ENCODE measurements at places on chromosomes 7 and 10.

DNA sequence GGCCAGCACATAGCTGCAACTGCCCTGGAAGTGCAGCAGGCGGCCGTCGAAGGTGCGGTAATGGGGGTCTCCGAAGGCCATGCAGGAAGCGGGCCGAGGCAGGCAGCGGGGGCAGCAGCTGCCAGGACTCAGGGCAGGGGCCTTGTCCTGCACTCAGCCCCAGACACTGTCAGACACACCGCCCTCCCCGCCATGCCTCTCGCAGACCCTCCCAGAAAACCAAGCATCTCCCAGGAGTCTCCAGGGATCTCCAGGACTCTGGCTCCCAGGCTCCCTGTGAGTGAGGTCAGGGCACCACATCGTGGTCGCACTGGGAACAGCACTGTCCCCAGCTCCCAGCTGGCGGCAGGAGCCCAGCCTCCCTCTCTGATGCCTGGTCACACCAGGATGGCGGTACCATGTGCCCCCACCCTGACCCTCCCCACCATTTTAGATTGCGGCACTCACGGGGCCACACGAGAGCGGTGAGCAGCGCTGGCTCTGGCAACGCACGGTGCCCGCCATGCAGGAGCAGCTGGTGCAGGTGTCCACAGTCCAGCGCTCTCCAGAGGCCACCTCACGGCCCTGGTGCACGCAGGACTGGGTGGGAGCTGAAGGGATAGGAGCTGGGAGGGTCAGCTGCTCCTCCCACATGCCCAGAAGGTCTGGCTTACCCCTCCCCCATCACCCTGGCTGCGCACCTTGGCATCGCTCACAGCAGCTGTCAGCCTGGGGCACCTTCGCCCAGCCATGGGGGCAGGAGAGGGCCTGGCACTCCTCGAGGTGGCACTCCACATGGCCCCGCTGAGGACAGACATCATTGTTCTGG, 17.5 kb downstream of the ATP6V1F start:
- DNase-seq, result peak; percentile 59

DNA sequence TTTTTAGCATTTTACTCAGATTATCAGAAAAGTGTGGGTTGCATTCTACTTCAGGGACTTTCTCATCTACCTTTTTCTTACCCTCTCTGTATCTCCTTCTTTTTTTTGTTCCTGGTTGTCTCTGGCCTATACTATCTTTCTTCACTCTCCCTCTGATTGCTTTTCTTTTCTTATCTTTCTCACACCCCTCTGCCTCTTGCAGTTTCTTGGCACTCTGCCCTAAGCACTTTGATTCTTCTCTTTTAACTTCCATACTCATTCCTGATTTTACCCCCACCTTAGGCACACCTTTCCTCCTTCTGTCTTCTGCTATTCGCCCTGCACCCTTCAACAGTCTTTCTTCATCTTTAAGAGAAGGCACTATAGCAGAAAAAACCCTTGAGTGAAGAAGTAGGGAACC, 92.8 kb upstream of the HPS1 start:
- DNase-seq, result no peak

DNA sequence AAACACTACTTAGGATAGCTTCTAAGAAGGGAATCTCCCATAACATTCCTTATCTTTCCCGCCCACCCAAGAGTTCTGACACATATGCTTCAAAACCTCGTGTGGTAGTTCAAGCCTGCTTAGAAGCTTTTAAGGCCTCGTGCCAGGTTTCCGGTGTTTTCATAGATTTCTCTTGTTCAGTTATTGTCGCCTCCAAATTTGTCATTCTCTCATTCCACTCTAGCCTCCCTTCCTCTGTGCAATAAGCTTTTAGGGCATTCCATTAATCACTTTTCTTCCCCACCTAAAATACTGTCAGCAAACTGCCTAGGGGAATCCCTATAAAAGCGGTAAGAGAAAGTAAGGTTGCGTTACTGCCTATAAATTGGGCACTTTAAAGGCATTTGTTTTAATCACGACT, 718 bp upstream of the BPGM start:
- peak; percentile 36 for DNase-seq

DNA sequence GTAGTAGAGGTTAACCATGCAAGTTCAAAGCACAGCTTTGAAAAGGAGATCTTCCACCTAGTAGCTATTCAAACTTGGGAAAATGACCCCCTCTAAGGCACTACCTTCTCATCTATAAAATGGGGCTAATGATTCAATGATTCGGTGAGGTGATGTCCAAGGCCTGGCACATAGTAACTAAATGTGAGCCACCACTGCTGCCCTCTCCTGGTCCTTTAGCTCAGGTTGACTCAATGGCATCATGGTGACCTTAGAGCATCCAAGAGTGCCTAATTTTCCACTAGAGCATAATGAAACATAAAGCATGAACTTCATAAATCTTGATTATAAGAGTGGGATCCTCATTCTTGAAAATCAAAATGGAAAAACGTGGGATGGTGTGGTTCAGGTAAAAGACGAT, 16.3 kb upstream of the PLCE1 start:
- no peak for DNase-seq

DNA sequence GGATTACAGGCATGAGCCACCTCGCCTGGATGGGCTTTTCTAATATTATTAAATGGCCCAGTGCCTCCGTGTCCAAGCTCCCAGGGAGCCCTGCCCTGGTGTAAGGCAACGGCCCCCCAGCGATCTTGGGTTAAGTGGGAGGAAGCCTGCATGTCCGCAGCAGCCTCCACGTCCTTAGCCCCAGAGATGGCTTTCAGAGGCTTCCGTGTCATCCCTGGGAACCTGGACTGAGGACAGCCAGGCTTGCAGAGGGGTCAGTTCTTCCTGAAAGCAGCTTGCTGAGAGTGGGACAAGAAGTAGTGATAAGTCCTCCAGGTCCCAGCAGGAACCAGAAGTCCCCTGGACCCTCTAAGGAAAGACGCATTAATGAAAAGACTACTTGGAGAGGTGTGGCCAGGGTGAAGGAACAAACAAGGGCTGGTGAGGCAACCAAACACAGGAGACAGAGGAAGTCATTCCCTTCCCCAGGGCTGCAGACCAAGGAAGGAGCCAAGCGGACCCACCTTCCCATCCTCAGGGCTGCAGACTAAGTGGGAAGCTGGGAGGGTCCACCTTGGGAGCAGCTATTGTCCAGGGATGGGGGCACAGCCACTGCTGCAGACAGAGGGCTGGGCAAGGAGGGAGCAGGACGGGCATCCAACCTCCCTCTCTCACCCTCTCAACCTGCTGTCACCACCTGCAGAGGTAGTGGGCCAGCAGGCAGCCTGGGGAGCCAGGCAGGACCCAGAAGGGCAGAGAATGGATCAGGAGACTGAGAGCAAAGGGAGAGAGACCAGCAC, 13.0 kb upstream of the INSIG1 start:
- DNase-seq, result no peak

DNA sequence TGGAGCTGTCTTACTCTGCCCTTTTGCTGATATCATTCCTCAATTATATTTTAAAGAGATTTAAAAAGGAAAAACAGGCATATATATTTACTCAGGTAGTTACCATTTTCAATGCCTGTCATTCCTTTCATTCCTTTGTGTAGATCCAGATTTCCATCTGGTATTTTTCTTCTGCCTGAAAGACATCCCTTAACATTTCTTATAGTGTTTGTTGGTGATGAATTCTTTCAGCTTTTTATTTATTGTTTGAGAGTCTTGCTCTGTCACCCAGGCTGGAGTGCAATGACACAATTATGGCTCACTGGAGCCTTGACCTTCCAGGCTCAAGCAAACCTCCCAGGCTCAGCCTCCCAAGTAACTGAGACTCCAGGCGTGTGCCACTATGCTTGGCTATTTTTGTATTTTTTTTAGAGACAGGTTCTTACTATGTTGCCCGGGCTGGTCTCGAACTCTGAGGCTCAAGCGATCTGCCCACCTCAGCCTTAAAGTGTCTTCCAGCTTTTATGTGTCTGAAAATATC, 5.6 kb upstream of the POM121 start:
- DNase-seq, result no peak

- no peak for DNase-seq
Measured at GRCh38 chr10:43048301-43049051, 28.4 kb upstream of the RET start.

GRCh38 chr7:13990319-13990983, 985 bp upstream of the ETV1 start:
- peak; percentile 85 for DNase-seq

DNA sequence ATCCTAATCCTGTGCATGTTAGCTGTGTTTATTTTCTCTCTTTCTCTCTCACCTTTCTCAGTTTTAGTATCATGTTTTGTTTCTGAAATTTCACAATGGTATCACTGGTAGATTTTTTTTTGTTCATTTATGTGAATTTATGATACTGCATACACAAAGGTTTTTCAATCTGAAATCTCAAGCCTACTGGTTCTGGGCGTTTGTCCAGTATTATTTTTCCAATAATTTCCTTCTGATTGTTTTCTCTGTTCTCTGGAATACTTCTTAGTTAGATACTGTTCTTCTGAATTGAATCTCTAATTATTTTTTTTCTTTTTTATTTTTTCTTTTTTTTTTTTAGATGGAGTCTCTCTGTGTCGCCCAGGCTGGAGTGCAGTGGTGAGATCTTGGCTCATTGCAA, 96.2 kb upstream of the TMEM72 start:
- no peak for DNase-seq

DNA sequence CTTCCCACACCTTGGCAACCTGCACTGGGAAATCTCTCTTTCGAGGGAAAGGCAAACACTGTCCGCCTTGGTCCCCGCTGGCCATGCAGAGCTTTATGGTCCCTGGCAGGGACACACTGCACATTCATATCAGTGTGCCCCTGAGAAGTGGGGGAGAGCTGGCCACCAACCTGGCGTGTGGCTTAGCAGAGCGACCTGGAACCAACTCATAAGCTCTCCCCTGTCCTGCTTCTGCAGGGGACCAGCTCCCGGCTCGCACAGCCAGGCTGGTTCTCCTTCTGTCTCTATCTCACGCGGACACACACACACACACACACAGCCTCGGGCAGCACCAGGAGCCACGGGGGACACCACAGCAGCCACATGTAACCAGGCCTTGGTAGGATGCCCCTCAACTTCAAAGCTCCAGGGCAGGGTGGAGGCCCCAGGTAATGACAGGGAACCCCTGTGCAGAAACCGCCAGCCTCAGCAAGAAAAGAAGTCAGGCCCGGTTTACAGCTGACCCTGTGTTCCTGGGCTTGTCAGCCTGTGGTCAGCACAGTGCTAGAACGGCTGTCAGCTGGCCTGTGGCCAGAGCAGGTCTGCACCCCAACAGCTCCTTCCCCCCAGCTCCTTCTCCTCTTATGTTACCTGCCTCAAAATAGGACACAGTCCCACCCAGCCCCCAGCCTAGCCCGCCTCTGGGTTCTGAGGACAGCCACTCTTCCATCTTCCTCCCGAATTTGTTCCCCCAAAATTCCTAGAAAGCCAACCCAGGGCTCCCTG, 69.3 kb downstream of the OAT start:
- DNase-seq, result no peak

GRCh38 chr10:114523876-114524275, 119.6 kb upstream of the AFAP1L2 start:
- no peak for DNase-seq

- DNase-seq, result no peak
Measured at GRCh38 chr10:87531908-87532622, 27.4 kb downstream of the MINPP1 start.

GRCh38 chr10:97915346-97916131, 65.9 kb downstream of the GOLGA7B start:
- DNase-seq, result no peak

DNA sequence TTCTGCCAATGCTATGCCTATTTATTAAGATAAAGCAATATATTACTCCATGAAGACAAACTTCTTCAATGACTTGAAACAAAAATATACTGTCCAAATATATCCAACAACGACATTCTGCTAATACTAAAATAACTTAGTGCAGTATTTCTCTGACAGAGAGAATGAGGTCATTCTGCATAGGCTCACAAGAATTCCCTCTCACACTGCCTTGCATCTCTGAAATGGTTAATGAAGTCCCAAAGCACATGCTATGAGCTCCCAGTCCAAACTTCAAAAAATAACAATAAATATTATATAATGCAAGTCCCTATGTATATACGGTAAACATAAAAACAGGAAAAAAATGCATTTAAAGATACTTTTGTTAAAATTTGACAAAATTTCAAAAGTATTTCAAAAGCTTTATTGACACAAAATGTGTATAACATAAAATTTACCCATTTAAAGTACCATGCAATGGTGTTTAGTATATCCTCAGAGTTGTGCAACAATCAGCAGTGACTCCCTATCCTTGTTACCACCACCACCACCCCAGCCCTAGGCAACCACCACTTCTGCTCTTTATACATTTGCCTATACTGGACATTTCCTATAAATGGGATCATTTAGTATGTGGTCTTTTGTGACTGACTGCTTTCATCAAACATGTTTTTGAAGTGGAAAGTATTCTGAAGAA, 27.6 kb downstream of the CHCHD3 start:
- DNase-seq, result no peak

DNA sequence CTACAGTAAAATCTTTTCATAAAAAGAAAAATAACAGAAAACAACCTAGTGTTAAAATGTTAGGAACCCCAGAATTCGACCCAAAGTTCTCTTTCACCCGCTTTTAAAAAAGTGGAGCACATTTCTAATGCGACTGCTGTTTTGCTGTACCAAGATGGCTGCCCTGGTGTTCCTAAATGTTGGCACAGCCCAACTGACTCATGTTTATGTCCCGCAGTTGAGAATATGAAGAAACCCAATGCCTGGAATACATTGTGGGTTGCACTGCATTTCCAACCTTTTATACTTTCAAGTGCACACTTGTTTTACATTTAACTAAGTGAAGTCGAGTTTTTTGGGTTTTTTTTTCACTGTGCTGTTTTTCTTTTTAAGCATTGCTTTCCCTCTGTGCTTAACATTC, 944 bp downstream of the STEAP1B start:
- DNase-seq, result no peak

- DNase-seq, result no peak
Measured at GRCh38 chr10:71312811-71313789, 6.0 kb upstream of the SLC29A3 start.

DNA sequence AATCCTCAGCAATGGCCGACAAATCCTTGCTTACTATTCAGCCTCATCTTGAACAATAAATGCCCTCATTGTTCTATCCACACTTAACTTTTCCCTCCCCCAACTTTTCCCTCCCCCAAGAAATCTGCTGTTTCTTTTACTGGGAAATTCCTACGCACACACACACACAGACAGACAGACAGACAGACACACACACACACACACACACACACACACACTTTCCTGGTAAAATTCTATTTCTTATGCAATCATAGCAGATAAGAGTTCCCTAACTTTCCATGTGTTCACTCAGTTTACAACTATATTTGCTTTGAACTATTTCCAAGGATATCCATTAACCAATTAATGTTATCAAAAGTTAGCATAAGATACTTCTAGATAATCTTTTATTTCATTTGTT, 52.9 kb downstream of the RELN start:
- no peak for DNase-seq

GRCh38 chr10:74936577-74937265, 110.3 kb downstream of the KAT6B start:
- no peak for DNase-seq

- DNase-seq, result no peak
Measured at GRCh38 chr10:74451127-74451829, 300.3 kb downstream of the ADK start.

All from DMS79 treated with DMSO at 0.1 percent for 48 hours (cell line).